ENCODE measurements at places on chromosomes 4 and X.

DNA sequence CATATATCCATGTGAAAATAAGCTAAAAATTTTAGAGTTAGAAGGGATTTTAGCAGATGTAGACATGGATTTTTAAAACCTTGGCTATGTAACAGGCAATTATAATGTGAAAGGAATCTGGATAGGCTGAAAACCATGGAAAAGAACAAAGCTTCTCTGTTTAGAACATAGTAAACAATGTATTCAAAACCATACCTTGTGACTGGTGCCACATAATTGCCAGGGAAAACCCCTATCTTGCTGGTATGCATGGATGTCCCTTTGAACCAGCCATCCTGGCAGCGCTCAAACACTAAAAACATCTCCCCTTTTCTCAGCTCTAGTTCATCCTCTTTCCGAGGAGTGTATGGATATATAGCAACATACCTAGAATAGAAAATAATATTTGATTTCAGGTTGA is 110.6 kb upstream of the CBR4 start:
- no peak for DNase-seq

GRCh38 chrX:30610026-30610425 is 32.5 kb upstream of the TASL start:
- DNase-seq: no peak

GRCh38 chr4:17715511-17715910 is 65.9 kb downstream of the FAM184B start:
- DNase-seq: no peak

DNA sequence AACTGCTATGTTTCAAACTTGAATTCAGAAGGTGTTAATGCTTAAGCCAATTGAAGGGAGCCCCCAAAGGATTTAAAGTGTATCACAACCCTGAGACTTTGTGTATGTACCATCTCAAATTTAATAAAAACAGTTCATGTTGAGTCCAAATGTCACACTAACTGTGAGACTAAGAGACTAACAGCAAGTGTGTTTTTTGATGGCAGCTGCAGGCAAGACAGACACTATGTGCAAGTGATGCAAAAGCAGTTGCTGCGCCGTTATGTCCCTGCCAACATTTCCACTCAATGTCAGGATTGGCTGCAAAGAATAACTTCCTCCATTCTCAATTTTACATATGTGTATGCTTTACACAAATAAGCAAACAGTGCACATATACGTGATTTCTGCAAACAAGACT is 594.6 kb downstream of the IL15 start:
- no peak for DNase-seq

- peak; percentile 40 for DNase-seq
Observed at GRCh38 chr4:174520660-174521059, 1.6 kb downstream of the HPGD start.

DNA sequence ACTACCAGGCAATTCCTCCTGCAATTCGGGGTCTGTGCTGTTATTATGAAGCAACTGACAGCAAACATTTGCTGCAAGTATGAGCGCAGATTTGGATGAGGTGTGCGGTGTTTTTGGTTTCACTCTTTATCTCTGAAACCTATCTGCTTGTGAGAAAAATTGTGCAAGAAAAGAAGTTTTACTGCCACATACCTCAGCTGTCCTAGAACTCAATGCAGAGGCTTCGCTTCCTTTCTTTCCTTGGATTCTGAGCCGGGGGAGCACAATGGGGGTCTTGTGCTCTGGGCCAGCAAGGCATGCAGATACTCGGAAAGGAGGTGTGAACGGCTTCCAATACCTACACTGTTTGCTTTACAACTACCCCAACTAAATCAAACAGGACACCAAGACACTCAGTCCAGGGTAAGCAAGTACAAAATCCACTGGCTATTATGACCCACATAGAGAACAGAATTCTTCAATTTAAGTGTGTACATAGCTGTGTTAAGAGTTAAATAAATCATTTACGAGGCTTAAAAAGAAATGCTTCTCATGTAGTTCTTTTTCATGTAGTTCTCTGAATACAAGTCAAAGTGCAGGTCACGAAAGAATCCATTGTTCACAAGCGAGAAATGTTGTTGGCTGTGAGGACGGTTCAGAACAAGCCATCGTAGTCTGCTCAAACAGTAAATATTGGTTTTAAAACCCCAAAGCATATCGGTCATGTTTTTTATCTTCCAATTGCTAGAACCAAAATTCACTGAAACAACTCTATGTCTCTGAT is 1.1 kb downstream of the SORBS2 start:
- DNase-seq: no peak

- no peak for DNase-seq
Observed at GRCh38 chr4:93203708-93204107, 624.8 kb upstream of the ATOH1 start.

GRCh38 chrX:108298165-108298602 is 140.0 kb downstream of the COL4A6 start:
- DNase-seq: no peak

- no peak for DNase-seq
Observed at GRCh38 chr4:100590325-100590724, 72.5 kb upstream of the EMCN start.

GRCh38 chrX:108216919-108217571 is 125.5 kb downstream of the ATG4A start:
- DNase-seq: no peak

- no peak for DNase-seq
Observed at GRCh38 chr4:37818752-37819151, 7.7 kb upstream of the PGM2 start.

GRCh38 chr4:177448850-177449249 is 6.6 kb upstream of the AGA start:
- no peak for DNase-seq

GRCh38 chr4:36138220-36138619 is 106.1 kb downstream of the ARAP2 start:
- no peak for DNase-seq

GRCh38 chr4:107255596-107255995 is 219.5 kb upstream of the DKK2 start:
- DNase-seq: no peak

DNA sequence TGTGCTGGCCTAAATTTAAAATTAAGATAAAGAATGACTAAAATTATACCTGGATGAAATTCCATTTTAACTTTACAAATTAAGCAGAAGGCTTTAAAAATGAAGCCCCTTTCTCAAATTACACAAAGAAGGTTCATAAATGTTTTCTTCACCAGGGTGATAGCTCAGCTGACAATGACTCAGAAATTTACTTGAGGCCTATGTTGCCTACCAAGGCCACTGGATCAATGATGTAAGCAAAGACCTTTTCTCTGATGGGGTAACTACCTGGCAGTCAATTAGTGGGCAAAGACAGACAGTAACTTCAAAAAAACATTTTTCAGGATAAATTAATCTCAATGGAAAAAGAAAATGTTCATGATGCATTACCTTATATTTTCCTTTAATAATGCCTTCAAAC is 23.9 kb upstream of the GPR34 start:
- DNase-seq: no peak

- no peak for DNase-seq
Observed at GRCh38 chrX:1807301-1807731, 192.5 kb downstream of the ASMT start.

DNA sequence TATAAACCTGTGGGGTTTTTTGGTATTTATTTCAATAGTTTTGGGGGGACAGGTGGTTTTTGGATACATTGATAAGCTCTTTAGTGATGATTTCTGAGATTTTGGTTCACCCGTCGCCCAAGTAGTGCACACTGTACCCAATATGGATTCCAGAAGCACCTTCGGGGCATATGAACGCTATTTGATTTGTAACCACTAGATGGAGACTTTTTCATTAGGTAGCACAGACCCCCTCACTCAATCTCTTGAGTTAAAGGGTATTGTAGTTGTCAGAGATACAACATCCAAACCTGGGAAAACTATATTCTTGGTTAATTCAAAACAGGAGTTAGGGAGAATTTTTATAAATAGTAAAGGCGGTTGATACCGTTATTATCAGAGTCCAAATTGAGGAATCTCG is 79.8 kb downstream of the SPANXN3 start:
- peak; percentile 17 for DNase-seq

GRCh38 chrX:135295238-135295943 is 13.9 kb upstream of the ETDC start:
- peak; percentile 58 for DNase-seq

DNA sequence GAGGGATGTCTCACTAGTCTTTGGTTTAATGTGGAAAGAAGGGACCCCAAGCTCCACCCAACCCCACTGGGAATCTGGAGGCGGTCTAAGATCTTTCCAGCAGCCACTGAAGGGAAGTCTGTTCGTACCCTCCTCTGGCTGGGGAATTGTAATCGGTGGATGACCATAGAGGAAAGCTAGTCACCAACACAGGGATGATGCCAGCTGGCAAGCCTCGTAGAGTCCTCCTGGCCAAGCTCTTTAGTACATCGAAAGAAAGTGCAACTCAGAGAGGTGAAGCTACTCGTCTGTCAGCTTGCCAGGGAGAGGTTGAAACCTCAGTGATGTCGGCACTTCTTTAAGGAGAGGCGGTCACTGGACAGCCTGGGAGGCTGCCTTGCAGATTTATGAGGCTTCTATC is 58.7 kb downstream of the MAMLD1 start:
- no peak for DNase-seq

DNA sequence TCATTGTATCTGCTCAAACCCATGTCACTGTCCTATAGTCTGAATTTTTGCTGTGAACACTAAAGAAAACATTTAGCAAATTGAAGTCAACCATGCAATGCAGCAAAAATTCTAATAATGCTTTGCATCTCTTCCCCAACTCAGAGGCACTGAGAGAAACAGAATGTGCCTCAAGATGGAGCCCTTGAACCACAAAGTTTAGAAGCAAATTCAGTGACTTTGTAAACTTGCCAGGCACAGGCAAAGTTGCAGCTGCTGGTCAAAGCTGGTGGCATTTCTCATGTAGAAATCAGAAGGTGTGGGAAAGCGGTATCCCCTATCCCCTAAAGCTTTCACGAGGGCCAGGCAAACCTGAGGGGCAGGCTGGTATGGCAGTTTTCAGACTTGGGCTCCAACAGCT is 121.7 kb upstream of the DIPK2B start:
- DNase-seq: peak; percentile 22

GRCh38 chr4:26086621-26087441 is 172.8 kb downstream of the SMIM20 start:
- DNase-seq: no peak

DNA sequence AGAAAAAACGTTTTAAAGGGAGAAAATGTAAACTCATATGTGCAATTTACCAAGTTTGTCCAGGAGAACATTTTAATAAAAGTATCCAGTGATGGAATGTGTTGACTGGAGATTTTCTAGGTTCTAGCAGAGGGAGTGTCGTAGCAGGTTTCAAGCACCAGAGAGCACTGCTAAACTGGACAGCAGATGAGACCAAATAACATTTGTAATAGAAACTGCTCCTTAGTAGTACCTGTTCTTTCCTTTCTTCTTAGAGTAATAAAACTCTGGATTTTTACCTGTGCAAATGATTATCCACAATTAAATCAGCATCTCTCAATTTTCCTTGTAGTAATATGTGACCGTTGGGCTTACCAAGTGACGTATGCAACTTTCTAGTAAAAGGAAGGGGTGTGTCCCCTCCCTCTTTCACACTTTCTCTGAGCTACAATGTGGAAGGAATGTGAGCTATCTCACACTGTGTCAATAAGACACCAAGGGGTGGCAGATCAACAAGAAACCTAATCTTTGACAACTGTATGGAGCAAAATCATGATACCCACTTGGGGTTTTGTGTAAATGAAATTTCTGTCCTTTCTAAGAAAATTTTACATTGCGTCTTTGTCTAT is 9.5 kb downstream of the HPGDS start:
- no peak for DNase-seq

GRCh38 chr4:75722417-75722816 is 2.0 kb upstream of the USO1 start:
- no peak for DNase-seq

DNA sequence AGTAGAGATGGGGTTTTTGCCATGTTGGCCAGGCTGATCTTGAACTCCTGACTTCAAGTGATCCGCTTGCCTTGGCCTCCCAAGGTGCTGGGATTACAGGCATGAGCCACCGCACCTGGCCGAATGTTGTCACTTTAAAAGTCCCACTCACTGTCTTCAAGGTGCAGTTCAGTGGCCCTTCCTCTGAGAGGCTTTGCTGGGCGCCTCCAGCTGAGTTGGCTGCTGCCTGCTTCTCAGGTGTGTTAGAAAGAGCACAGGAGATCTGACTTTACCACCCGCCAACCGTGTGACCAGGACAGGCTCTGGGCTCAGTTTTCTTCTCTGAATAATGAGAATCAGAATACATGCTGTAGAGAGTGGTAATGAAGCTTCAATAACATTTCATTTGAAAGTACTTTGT is 207.4 kb downstream of the CEP135 start:
- DNase-seq: no peak

DNA sequence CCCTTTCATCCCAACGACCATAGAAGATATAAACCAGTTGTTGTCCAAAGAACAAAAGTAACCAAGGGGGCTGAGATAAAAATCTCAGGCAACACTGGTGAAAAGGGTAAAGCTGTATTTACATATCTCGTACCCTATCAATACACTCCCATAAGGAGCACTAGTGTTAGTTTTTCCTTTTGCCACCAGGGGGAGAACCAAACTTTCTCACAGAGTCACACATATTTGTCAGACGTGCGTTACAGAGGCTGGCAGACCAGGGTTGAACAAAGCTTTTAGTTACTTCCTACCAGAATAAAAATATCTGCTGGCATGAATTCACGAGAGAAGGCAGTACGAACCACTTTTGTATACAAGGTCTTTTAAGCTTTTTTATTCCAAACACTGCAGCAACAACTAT is 88.3 kb downstream of the AMELX start:
- peak; percentile 78 for DNase-seq

DNA sequence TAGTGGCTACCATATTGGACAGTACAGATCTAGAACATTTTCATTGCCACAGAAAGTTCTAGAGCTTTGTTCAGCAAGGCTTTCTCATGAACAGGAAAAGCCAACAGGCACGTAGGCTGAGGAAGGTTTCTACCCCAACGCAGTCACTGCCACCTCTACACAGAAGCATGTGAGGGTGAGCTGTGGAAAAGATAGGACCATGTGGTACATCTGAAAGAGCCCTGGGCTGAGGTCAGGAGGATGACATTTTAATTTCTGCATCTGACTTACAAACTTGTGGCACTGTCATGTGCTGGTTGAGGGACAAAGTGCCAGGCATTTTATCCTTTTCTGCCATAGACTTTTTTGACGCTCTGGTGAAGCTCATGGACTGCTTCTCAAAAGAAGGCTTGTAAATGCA is 454.2 kb downstream of the BCOR start:
- DNase-seq: no peak

DNA sequence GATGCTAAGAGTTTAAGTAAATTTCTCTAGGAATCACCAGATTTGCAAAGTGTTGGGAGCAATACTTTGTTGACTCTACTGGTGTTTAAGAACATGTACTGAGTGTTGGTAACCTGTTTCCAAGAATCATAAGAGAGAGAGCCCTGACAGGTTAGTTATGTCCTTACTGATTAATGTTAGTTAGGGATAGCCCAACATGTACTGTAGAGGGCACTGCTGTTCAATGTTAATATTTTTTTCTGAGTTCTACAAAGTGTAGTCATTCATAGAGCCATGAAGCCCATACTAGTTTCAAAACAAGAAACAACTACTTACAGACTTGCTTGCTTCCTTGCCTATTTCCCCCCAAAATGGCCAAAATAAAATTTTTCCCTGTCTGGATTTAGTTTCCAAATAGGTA is 11.9 kb downstream of the TMPRSS11D start:
- peak; percentile 73 for DNase-seq

- peak; percentile 52 for DNase-seq
Observed at GRCh38 chrX:118802857-118803256, 20.8 kb upstream of the ZCCHC12 start.

- DNase-seq: no peak
Observed at GRCh38 chr4:155305619-155306018, 71.1 kb downstream of the MAP9 start.

GRCh38 chrX:7316280-7316679 is 168.3 kb upstream of the PUDP start:
- no peak for DNase-seq
